ENCODE measurements at places on chromosomes 12 and 14.

DNA sequence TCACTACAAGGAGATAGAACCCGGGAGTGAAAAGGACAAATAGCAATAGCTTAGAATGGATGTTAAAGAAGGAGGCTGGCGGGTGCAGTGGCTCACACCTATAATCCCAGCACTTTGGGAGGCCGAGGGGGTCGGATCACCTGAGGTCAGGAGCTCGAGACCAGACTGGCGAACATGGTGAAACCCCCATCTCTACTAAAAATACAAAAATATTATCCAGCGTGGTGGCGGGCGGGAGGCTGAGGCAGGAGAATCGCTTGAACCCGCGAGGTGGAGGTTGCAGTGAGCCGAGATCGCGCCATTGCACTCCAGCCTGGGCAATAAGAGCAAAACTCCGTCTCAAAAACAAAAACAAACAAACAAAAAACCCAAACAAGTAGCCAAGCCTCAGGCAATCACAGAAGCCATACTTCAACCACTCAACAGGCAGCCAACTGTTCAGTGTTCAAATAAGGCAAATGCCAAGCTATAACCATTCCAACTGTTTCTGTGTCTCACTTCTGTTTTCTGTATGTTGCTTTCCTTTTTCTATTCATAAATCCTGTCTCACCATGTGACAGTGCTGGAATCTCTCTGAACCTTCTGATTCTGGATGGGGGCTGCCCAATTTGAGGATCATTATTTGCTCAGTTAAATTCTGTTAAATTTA is 3.9 kb upstream of the SPTLC2 start:
- no peak for DNase-seq

GRCh38 chr12:84270470-84271140 is 642.0 kb downstream of the SLC6A15 start:
- no peak for DNase-seq

GRCh38 chr12:12689647-12690300 is 6.2 kb downstream of the GPR19 start:
- no peak for DNase-seq

DNA sequence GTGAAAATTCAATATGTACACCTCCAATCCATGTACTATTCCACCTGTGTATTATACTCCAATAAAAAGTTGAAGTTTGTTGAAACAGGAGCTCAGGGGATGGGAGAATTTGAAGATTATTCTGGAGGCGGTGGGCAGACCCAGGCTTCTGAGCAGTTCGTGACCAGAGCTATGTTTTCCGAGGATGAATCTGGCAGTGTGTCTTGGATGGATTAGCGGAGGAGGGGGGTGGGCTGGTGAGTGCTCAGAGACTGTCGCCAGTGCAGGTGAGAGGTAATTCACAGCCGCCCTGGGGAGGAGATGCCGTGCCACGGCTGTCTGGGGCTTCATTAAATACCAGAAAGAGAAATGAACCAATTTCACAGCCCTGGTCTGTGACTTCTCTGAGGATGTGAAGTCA is 283.0 kb upstream of the RTL1 start:
- no peak for DNase-seq

DNA sequence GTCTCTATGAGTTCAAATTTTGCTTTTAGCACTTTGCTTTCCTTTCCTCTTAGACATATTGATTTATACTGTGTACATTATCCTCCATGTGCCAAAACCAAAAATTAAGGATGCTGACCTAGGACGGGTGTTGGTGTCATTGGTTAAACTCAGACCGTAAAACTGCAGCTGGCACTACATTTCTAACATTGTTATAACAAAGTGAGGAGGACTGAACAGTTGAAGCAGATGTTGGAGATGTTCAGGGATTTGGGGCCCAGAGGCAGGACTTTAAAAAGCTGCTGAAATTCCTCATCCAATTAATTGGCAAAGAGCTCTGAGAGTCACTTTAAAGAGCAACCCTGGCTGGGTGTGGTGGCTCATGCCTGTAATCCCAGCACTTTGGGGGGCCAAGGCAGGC is 72.4 kb downstream of the TMTC1 start:
- DNase-seq = no peak

- DNase-seq = no peak
Observed at GRCh38 chr12:130846369-130846768, 7.3 kb upstream of the STX2 start.

Measured in activated CD8-positive, alpha-beta memory T cell treated with anti-CD3 and anti-CD28 coated beads, Interleukin-2, amount 50 U/mL, for 48 hours (primary cell).